ENCODE measurements at places on chromosomes 6 and 20.

- no peak for DNase-seq
Observed at GRCh38 chr20:22353586-22353985, 230.8 kb downstream of the FOXA2 start.

GRCh38 chr6:56659721-56660380, 17.2 kb upstream of the DST start:
- DNase-seq: peak; percentile 81

DNA sequence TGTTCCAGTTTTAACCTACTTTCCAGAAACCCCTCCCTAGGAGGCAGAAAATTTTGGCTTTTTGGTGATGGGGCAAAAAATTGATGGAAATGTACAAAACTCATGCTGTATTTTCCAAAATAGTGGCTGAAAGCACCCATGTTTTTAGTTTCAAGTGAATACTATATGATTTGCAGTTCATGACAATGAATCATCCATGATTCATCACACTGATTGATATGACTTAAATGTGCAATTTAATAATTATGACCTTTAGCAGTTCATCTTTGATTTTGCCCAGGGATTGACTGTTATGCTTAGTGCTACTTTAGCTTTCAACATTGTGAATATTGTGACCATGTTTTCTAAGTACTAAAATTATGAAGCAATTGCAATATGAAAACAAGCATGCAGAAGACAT, 478.7 kb downstream of the HTR1B start:
- no peak for DNase-seq

DNA sequence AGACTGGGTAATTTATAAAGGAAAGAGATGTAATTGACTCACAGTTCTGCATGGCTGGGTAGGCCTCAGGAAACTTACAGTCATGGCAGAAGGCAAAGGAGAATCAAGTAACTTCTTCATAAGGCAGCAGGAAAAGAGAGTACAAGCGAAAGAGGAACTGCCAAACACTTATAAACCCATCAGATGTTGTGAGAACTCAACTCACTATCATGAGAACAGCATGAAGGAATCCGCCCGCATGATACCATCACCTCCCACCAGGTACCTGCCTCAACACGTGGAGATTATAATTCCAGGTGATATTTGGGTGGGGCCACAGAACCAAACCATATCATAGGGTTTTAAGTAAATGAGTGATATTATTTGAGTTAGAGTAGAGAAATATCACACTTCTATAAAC, 189.3 kb downstream of the TSHZ2 start:
- DNase-seq: no peak

DNA sequence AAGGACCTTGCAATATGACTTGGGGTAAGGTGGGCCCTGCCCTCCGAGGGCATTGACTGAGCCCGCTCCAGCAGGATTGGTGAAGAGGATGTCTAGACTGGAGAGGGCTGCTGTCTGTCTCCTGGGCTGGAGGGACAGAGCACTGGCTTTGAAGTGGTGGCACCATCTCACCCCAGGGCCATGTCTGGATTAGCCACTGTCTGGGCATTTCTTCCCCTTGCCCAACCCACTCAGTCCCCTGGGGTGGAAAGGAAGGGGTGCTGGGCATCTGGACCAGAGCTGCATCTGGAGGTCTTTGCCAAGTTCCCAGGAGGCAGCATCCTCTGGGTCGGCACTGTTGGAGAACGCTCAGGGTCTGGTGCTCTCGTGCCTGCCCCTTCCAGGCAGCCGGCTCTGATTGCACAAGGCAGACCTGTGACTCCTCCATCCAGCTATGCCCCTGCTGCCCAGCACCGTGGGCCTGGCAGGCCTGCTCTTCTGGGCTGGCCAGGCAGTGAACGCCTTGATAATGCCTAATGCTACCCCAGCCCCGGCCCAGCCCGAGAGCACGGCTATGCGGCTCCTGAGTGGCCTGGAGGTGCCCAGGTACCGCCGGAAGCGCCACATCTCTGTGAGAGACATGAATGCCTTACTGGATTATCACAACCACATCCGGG, at the start of gene R3HDML:
Gene R3HDML, plus strand, starts transcription at position 319 of the 656 bp plus-strand sequence. Its CDS starts 115 bp downstream, at position 434.
- DNase-seq: no peak

GRCh38 chr6:21295506-21296240, 297.9 kb upstream of the SOX4 start:
- no peak for DNase-seq

- DNase-seq: no peak
Observed at GRCh38 chr20:46553926-46554325, 3.5 kb upstream of the OCSTAMP start.

GRCh38 chr20:38167851-38168760, 3.0 kb upstream of the TGM2 start:
- no peak for DNase-seq

DNA sequence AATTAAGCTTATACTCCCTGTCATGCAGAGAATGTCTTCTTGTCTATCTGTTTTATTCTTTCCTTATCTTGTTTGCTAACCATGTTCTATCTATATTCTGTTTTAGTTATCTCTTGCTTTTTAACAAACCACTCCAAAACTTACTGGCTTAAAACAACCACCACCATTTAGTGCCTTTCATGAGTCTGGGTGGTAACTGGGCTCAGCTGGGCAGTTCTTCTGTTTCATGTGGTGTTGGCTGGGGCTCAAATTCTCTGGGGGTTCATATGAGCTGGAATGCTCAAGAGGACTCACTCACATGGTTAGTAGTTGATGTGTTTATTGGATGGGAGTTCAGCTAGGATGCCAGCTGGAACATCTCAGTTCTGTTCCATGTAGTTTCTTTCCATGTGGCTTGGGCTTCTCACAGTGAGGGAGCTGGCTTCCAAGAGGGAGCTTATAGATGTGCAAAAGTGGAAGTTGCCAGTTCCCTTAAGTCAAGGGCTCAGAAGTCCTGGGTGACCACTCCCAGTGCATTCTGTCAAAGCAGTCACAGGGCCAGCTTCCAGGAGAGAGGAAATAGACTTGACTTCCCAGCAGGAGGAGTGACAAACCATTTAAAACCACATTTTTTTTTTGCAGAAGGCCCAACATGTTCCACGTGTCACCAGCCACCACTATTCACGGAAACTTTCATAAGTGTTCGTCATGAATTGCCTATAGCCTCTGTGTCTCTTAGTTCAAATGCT, 70.4 kb downstream of the PLCB4 start:
- DNase-seq: peak; percentile 38

DNA sequence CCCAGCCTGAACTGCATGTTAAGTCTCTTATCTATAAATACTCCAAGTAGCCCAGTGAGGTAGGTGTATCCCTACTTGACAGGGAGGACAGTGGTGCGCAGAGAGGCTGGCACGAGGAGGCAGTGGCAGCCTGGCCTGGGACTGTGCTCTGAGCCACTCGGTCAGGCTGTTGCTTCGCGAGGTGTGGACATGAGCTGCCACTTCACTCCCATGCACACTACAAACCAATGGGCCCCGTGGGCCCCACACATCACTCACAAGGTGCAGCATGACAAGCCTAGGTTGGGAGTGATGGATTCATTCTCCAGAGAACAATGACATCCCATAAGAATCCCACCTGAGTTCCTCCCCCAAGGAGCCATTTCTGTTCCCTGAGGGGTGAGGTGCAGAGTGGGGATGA, 54.9 kb downstream of the TMEM242 start:
- no peak for DNase-seq

- no peak for DNase-seq
Observed at GRCh38 chr6:152973916-152974315, 8.9 kb downstream of the FBXO5 start.

- DNase-seq: no peak
Observed at GRCh38 chr20:8740265-8740664, 328.6 kb upstream of the PLCB4 start.

- peak; percentile 61 for DNase-seq
Observed at GRCh38 chr6:119482850-119483285, 133.3 kb upstream of the MAN1A1 start.

DNA sequence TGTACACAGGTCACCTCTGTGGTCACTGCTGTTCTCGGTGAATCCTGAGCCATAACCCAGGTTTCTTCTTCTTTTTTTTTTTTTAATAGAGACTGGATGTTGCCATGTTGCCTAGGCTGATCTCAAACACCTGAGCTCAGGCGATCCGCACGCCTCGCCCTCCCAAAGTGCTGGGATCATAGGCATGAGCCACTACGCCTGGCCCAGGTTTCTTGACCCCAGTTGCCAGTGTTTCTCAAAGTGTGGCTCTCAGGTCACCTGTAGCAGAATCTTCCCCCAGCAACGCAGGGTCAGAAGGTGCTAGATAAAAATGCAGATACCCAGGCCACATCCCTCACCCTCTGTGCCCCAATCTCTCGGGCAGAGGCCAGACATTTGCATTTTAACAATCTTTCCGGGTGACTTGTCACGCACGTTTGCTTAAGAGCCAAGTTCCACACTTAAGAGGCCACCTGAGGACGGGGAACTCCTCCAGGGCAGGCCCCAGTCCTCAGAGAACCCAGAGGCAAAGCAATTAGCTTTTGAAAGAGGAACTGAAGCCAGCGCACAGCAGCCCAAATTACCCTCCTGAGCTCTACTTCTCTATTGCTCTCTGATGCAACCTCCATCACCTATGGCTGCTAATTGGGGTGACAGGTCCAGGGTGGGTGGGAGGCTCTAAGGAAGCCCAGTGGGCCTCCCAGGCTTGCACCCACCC, 81.8 kb downstream of the NFATC2 start:
- no peak for DNase-seq

DNA sequence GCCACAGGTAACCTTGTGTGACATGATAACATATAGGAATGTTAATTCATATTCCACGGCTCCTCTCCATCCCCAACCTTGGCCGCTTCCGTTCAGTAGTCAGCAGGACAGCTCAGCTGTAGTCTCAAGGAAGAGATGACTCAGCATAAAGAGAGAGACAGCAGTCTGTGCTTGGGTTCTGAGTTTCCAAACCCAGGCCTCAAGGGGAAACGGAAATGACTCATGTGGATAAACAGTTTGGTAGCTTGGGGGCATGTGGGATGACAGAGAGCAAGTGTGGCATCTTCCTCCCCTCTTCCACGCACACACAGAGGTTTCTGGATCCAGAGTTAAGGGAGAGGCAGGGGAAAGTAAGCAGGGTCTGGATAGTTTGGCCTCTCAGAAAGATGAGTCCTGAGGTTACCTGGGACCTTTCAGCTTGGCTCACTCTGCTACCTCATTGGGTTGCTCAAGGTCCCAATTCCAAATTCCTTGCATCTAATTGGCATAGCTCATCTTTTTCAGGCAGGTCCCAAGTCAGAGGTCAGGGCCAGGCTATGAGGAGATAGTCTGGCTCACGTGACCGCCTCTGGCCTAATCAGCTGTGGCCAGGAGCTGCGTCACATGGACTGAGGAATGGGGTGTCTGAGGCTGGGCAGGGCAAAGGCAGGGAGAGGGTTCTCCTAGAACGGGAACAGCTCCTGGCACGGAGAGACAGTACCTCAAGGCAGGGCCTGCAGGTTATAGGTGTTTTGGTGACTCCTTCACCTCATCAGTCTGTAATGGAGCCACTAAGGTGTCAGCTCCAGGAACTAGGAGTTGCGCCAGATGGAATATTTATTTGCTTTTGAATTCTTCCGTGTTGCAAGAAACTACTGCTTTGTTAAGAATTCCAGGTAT, 36.5 kb upstream of the MLN start:
- peak; percentile 72 for DNase-seq

DNA sequence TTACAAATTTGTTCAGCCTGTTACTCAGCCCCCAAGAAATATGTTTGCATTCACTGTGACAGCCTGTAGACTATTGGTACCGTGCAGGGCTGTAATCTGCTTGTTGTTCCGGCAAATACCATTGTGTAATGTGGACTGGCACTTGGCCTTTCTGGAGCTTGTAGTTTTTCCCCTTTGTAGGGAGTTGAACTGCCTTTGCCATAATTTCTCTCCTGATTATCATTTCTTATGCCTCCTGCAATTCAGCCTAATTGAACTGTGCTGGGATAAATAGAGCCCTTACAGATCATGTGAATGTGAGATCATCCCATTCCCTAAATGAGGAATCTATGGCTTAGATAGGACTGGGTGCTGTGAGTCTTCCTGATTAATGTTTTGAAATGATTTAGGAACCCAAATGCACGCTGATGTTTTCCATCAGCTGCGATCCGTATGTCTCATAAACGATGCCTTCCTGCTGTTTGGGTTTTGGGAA, 185.1 kb downstream of the JARID2 start:
- DNase-seq: no peak

DNA sequence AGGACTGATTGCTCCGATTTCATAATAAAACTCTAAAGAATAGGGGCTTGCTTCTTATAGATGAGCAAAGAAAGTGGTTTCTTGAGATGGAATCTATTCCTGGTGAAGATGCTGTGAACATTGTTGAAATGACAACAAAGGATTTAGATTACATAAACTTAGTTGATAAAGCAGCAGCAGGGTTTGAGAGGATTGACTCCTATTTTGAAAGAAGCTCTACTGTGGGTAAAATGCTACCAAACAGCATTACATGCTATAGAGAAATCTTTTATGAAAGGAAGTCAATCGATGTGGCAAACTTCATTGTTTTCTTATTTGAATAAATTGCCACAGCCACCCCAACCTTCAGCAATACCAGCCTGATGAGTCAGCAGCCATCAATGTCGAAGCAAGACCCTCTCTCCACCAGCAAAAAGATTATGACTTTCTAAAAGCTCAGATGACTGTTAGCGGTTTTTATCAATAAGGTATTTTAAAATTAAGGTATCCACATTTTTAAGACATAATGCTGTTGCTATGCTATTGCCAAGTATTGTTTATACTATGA, 12.7 kb upstream of the MTRF1L start:
- no peak for DNase-seq

- DNase-seq: no peak
Observed at GRCh38 chr6:84271061-84271716, 43.7 kb upstream of the CEP162 start.

- DNase-seq: no peak
Observed at GRCh38 chr6:116019428-116019827, 41.3 kb downstream of the FRK start.

GRCh38 chr20:52294106-52294628, 102.6 kb upstream of the ZFP64 start:
- DNase-seq: no peak

DNA sequence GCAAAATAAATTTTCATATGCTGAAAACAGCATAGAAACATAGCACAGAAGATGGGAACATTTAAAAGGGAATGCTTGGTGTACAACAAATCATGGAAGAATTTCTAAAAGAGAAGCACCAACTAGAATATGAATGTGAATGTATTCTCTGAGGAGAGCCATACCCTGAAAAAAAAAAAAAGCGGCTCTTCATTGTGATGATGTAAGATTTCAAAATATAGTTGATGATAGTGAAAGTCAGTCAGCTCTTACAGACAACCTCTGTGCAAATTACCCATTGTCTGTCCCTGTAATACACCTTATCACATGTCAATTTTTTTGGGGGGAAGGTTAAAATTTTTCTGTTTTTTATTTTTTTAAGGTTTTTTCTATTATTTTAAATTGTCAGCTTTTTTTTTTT, 58.6 kb upstream of the PTCHD4 start:
- no peak for DNase-seq

GRCh38 chr6:109747221-109747620, 56.1 kb downstream of the FIG4 start:
- no peak for DNase-seq

- DNase-seq: peak; percentile 85
Observed at GRCh38 chr6:133432021-133432989, 191.1 kb downstream of the EYA4 start.

GRCh38 chr6:11718463-11718862, 60.1 kb downstream of the ADTRP start:
- DNase-seq: no peak

All from NCI-H2171 treated with DMSO at 0.1 percent for 48 hours (cell line).